ENCODE measurements at places on chromosomes 1 and 21. TPM values are rescaled to one million over a fixed set of nuclear protein-coding genes. Genes with fewer than 3 reads are reported as not detected.

DNA sequence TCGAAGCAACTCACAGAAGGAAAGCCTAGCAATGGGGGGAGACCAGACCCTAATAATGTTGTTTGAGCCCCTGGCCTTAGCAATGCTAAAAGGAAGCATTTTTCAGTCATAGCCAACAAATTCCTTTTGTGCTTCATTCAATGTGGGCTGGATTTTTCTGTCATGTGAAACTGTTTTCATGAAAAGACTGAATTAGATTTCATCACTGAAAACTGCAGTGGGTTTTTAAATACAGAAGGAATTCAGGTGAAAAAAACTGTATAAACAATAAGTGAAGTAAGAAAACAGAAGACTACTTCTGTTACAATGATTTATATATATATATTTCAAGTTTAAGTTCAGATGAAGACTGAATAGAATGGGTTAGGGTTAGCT lies 204.8 kb downstream of the SMYD3 start:
- no peaks in the 10 kb centered on the region for H3K36me3 ChIP-seq
- no peak overlapping the region for H3K4me3 ChIP-seq
- peaks cover 3% of the 10 kb centered on the region for H3K4me1 ChIP-seq
- DNase-seq, result no peak
- H3K27me3 ChIP-seq, result no peaks in the 10 kb centered on the region

The TRIM45 gene
- total RNA-seq, result 16.6 TPM

The ACKR1 gene
- total RNA-seq, result 0.98 TPM

DNA sequence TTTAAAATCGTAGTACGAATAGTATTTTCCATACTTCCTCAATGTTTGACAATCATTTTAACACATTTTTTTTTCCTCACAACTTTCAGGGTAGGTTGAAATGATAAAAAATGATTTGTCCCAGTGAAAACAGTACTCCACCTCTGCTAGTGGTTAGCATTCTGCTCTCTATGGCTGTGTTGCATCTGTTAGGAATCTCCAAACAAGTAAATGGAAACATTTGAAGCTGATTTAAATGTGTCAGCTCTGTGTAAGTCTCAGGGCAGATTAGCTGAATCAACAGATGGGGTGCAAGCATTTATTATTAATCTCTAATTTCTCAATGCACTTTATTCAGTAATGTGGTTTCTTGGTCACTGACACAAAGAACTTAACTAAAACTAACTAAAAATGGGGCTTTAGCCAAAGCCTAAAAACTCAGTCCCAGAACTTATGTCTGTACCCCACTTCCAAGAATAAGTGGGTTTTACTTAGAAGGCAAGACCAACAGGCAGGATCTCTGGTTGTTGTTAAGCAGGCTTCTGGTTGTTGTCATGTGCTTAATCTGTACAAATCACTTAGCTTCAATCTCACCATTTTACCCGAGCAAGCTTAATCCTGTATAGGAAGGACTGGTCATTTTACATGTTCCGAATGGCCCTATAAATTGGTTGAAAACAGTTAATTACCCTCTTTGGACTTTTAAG lies 67.8 kb downstream of the PRRX1 start:
- no peak overlapping the region for H3K4me3 ChIP-seq
- H3K27me3 ChIP-seq, result peaks cover 33% of the 10 kb centered on the region
- H3K27ac ChIP-seq, result no peak overlapping the region
- no peaks in the 10 kb centered on the region for H3K4me1 ChIP-seq
- no peak for DNase-seq

The LRRC38 gene
- total RNA-seq, result not detected

DNA sequence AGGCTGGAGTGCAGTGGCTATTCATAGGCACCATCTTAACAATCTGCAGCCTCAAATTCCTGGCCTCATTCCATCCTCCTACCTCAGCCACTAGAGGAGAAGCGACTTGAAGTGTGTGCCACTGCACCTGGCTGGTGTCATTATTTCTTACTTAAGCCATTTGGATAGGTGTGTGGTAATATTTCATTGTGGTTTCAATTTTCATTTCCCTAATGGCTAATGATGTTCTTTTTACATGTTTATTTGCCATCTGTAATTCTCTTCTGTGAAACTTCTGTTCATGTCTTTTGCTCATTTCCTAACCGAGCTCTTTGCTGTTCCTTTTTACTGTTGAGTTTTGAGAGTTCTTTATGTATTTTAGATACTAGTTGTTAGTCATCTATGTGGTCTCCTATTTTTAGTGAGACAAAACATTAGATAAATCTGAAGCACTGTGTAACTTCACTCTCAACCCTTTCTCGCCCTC lies 66.8 kb downstream of the SLC27A3 start:
- DNase-seq, result no peak
- no peak overlapping the region for H3K27ac ChIP-seq
- H3K4me3 ChIP-seq, result no peak overlapping the region
- H3K4me1 ChIP-seq, result no peaks in the 10 kb centered on the region

- no peak overlapping the region for H3K4me3 ChIP-seq
- H3K4me1 ChIP-seq, result peaks cover 10% of the 10 kb centered on the region
- H3K27me3 ChIP-seq, result no peaks in the 10 kb centered on the region
- H3K27ac ChIP-seq, result no peak overlapping the region
- no peak for DNase-seq
Observed at GRCh38 chr1:212968368-212968863, 18.1 kb downstream of the VASH2 start.

The RASAL2 gene
- 20.9 TPM for total RNA-seq

DNA sequence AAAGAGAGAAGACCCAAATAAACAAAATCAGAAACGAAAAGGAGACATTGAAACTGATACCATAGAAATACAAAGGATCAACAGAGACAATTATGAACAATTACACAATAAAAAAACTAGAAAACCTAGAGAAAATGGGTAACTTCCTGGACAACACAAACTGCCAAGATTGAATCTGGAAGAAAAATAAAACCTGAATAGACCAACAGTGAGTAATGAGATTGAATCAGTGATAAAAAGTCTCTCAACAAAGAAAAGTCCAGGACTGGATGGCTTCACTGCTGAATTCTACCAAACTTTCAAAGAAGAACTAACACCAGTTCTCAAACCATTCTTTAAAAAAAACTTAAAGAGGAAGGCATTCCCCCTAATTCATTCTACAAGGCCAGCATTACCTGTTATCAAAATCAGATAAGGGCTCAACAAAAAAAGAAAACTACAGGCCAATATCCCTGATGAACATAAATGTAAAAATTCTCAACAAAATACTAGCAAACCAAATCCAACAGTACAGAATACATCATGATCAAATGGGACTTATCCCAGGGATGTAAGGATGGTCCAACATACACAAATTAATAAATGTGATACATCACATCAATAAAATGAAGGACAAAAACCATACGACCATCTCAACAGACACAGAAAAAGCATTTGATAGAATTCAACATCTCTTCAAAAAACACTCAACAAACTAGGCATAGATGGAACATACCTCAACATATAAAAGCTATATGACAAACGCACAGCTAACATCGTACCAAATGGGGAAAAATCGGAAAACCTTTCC lies 119.9 kb downstream of the ACBD6 start:
- no peak for DNase-seq
- H3K4me3 ChIP-seq, result no peak overlapping the region
- H3K27me3 ChIP-seq, result no peaks in the 10 kb centered on the region

The GNB1 gene
- total RNA-seq, result 474 TPM

The EFCAB14 gene
- total RNA-seq, result 33.2 TPM

GRCh38 chr1:11851180-11851579 lies 3.6 kb upstream of the NPPA start:
- peaks cover 4% of the 10 kb centered on the region for H3K4me1 ChIP-seq
- no peak for DNase-seq
- no peak overlapping the region for H3K27ac ChIP-seq

The AMY1B gene
- total RNA-seq, result not detected

GRCh38 chr21:17709266-17709611 lies 96.5 kb upstream of the BTG3 start:
- H3K27ac ChIP-seq, result no peak overlapping the region
- peaks cover 2% of the 10 kb centered on the region for H3K27me3 ChIP-seq
- H3K4me1 ChIP-seq, result no peaks in the 10 kb centered on the region
- peaks cover 7% of the 10 kb centered on the region for H3K36me3 ChIP-seq
- DNase-seq, result no peak
- H3K4me3 ChIP-seq, result no peak overlapping the region

GRCh38 chr1:215501496-215501895 lies 65.6 kb upstream of the KCTD3 start:
- no peak for DNase-seq
- H3K27ac ChIP-seq, result no peak overlapping the region
- H3K36me3 ChIP-seq, result no peaks in the 10 kb centered on the region
- H3K27me3 ChIP-seq, result no peaks in the 10 kb centered on the region

The GJB4 gene
- not detected for total RNA-seq

DNA sequence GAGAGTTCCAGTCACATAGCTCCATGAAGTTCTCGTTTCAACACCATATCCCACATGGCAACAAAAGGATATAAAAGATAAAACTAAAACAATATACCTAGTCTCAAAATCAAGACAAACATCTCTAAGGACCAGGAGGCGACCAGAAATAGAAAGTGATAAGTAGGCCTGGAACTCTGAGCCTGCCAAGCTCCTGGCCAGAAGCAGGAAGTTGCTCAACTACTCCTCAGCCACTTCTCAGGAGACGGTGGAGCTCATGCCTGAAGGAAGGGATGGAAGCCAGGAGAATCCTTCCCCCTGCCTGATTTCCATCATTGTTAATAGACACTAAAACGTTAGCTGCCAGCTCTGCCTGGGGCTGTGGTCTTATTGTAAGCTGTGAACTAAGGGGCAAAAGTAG lies 94.7 kb downstream of the DISP1 start:
- no peak for DNase-seq
- H3K27me3 ChIP-seq, result no peaks in the 10 kb centered on the region
- H3K36me3 ChIP-seq, result peaks cover 4% of the 10 kb centered on the region
- no peak overlapping the region for H3K27ac ChIP-seq
- no peaks in the 10 kb centered on the region for H3K4me1 ChIP-seq

DNA sequence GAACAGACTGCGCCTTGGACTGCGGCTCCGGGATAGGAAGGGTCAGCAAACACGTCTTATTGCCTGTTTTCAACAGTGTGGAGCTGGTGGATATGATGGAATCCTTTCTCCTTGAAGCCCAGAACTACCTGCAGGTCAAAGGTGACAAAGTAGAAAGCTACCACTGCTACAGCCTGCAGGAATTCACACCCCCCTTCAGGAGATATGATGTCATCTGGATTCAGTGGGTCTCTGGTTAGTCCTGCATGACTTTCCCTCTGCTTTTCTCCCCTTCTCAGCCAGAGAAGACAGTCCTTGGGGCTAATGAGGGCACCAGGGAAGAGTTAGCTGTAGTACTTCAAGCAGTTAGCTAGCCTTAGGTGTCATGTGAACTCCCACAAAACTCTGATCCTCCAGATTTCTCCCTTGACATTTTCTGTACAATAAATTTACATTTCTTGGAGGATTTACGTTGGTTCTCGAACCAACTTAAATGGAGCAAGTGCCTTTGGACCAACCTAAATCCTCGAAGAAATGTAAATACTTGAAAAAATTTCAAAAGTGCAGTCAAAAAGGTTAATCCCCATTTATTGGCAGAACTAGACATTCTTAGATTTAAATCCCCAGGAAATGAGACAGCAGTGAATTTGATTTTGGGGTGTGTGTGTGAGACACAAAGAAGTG lies 20.9 kb downstream of the NTMT2 start:
- peaks cover 14% of the 10 kb centered on the region for H3K4me1 ChIP-seq
- H3K36me3 ChIP-seq, result peaks cover 7% of the 10 kb centered on the region
- no peaks in the 10 kb centered on the region for H3K27me3 ChIP-seq
- no peak overlapping the region for H3K27ac ChIP-seq
- no peak overlapping the region for H3K4me3 ChIP-seq

- no peak for DNase-seq
- peaks cover 15% of the 10 kb centered on the region for H3K4me1 ChIP-seq
- no peaks in the 10 kb centered on the region for H3K36me3 ChIP-seq
- no peaks in the 10 kb centered on the region for H3K27me3 ChIP-seq
- H3K4me3 ChIP-seq, result no peak overlapping the region
Observed at GRCh38 chr1:176854758-176855745, 309.5 kb downstream of the ASTN1 start.

The ROR1 gene
- 10.8 TPM for total RNA-seq

DNA sequence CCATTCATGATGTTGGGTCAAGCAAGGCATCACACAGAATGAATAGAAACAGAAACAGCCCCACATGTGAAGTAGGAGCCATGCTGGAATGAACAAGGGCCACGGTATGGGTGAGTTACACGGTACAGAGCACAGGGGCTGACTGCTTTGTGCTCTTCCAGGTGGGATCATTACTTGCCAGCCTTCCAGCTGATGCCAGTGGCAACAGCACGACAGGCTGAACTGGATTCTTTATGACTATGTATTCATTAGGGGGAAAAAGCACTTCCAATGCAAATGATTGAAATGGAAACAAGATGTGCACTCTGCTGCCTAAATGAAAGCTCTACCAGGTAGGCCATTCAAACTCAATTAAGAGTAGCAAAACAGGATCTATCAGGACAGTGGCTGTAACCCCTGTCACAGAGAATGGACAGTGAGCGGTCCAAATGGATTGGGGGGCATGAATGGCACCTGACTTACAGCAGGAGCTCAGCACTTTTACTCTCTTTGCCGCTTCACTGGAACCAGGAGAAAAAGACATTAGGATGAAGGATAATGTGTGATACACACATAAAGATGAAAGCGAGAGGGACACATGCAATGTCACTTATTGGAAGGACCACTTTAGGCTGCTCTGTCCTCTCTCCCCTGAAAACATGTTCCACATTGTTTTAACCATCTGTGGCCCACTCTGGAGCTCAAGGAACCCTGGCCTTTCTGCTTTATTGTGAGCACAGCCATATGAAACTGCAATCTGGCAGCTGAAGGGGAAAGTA lies 23.4 kb upstream of the IRF2BP2 start:
- H3K27ac ChIP-seq, result no peak overlapping the region
- no peak overlapping the region for H3K4me3 ChIP-seq
- DNase-seq, result no peak
- H3K27me3 ChIP-seq, result no peaks in the 10 kb centered on the region

The CYP4B1 gene
- not detected for total RNA-seq

- H3K27me3 ChIP-seq, result peaks cover 83% of the 10 kb centered on the region
- H3K4me1 ChIP-seq, result peaks cover 15% of the 10 kb centered on the region
- no peak for DNase-seq
- H3K27ac ChIP-seq, result no peak overlapping the region
- no peak overlapping the region for H3K4me3 ChIP-seq
Observed at GRCh38 chr1:924656-925560, 1.2 kb downstream of the SAMD11 start.

Data from neural crest cell (in vitro differentiated cells).